ENCODE measurements at places on chromosomes 11 and 22.
A peak's percentile ranks its signal among the peaks of the same experiment; 100 is the strongest.

GRCh38 chr11:132423266-132423665, 1052.9 kb downstream of the NTM start:
- no peak for DNase-seq

- no peak for DNase-seq
These were observed 61.6 kb downstream of the STK33 start for GRCh38 chr11:8532475-8532874.

DNA sequence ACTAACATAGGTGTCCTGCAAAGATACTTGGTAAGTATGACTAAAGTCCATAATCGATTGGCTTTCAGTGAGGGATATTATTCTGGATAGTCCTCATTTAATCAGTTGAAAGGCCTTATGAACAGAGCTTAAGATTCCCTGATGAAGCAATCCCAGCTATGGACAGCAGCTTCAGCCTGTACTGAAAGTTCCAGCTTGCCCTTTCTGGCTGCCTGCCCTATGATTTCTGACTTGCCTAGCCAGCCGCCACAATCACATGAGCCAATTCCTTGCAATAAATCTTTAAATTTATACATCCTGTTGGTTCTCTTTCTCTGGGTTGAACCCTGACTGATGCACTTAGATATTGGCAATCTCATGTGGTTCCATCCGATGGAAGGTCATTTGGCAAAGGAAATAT, 759.0 kb upstream of the API5 start:
- no peak for DNase-seq

GRCh38 chr22:44685384-44686056, 16.5 kb upstream of the PRR5 start:
- DNase-seq = peak; percentile 82

DNA sequence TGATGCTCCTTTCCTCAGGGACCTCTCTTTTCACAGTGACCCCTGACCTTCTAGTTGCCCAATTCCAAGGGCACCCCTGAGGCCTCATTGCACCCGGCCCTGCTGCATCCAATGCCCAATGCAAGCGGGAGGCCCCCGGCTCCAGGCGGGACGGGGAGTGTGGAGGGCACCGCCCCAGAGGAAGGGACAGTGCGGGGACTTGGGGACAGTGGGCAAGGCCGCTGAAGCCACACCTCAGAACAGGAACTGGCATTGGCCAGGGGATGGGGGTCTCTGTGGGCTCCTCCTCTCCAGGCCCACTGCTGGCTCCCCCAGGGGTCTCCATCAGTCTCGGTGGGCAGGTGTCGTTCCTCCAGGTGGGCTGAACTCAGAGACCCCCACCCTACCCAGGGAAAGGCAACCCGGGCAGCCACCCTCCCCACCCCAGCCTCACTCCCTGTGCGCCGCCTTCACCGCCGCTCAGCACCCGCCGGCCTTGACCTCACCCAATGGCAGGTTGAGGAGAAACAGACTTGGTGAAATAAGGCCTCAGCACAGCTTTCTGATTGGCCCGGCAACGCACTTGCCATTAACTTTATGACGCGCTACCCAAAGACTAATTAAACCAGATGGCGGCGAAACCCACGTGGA, 1312.0 kb downstream of the BRD1 start:
- DNase-seq = no peak

DNA sequence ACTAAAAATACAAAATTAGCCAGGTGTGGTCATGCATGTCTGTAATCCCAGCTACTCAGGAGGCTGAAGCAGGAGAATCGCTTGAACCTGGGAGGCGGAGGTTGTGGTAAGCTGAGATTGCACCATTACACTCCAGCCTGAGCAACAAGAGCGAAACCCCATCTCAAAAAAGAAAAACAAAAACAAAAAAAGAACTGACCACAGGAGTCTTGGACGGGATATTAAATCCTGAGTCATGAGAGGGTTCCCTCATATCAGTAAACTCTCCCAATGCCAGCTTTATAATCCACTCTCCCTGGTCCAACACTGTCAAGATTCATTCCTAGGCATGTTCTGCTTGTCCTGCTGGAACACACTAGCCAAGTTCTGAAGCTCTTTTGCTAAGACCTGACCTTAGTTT, 61.5 kb upstream of the EP300 start:
- DNase-seq = no peak

Data from ELF-1 (cell line).